ENCODE measurements at places on chromosomes 7 and 10.

DNA sequence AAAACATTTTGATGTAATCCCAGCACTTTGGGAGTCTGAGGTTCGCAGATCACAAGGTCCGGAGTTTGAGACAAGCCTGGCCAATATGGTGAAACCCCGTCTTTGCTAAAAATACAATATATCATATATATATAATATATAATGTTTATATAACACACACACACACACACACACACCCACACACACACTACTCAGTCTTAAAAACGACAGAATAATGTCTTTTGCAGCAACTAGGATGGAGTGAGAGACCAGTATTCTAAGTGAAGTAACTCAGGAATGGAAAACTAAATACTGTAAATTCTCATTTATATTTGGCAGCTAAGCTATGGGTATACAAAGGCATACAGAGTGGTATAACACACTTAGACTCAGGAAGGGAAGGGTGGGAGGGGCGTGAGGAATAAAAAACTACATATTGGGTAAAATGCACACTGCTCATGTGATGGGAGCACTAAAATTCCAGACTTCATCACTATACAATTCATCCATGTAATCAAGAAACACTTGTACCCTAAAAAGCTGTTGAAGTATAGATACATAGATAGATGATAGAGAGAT is 231.2 kb upstream of the SEMA3A start:
- DNase-seq = no peak

- no peak for DNase-seq
Measured at GRCh38 chr10:119663866-119664698, 12.9 kb downstream of the BAG3 start.

GRCh38 chr7:99631295-99632109 is 14.8 kb downstream of the ZSCAN25 start:
- DNase-seq = no peak

- DNase-seq = no peak
Measured at GRCh38 chr10:73576178-73576889, 14.8 kb downstream of the USP54 start.

GRCh38 chr7:31955641-31956040 is 114.6 kb downstream of the PDE1C start:
- DNase-seq = no peak
